Sigmoid colon (tissue), 7 donors: ENCODE measurements at places on chromosomes 4 and X. TPM values are rescaled to one million over a fixed set of nuclear protein-coding genes. Genes with fewer than 3 reads are reported as not detected.

DNA sequence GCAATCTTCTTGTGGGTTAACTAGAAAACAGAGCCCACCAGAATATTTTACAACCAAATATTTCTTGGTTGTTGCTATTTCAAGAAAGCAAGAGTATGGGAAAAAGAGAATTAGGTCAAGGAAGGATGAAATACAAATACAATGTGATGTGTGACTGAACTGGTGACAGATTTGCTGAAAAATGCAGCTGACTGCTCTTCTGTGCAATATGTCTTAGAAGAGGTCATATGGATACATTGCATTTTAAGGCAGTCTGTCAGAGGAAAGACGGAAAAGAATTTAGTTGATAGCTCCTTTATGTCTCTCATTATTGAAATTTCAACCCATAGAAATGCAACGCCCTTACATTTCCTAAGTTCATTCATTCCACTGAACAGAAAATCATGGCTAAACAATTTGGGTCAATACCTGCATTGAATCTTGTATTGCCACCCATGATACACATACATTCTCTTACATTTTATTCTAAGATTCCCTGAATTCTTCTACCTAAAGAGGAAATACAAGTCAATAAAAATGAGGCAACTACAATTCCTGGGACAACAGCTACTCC is 423.1 kb downstream of the ADAM29 start:
- DNase-seq, result no peak

SHROOM4 gene
- 4.8 TPM for total RNA-seq

GRCh38 chr4:171929477-171929876 is 116.3 kb downstream of the GALNTL6 start:
- no peak for DNase-seq

DNA sequence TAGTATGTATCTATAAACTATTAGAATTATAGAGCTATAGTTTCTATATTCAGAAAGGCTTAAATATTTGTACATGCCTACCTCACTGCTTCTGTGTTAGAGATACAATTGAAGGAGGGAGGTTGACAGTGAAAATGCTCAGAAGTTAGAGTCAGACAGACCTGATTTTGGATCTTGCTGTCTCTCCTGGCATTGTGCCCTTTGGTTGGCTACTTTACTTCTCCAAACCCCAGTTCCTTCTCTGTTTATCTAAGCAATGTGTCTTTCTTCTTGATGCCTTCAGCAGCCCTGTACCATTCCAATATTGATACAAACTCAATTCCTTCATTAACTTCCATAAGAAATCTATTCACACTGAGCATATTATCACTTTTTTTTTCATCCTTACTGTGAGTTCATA is 28.7 kb downstream of the CCNG2 start:
- DNase-seq, result no peak

- no peak for DNase-seq
Measured at GRCh38 chr4:139816856-139817255, 151.2 kb downstream of the MGST2 start.

DNA sequence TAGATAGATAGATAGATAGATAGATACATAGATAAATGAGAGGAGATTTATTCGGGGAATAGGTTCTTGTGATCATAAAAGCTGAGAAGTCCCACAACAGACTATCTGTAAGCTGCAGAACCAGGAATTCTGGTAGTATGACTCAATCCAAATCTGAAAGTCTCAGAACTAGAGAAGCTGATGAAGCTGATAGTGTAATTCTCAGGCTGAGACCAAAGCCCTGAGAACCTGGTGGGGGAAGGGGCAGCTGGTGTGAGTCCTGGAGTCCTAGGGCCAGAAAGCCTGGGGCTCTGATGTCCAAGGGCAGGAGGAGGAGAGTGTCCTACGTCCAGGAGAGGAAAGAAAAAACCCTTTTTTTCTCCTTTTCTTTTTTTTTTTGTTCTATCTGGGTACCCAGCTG is 8.0 kb upstream of the BANK1 start:
- DNase-seq, result no peak

GRCh38 chr4:105569057-105569865 is 16.8 kb downstream of the ARHGEF38 start:
- no peak for DNase-seq

CYSLTR1 gene
- total RNA-seq, result 1.2 TPM

GRCh38 chr4:169315530-169316343 is 45.0 kb upstream of the SH3RF1 start:
- no peak for DNase-seq

IGSF1 gene
- 1.4 TPM for total RNA-seq

MAGEE1 gene
- 2.1 TPM for total RNA-seq

DNA sequence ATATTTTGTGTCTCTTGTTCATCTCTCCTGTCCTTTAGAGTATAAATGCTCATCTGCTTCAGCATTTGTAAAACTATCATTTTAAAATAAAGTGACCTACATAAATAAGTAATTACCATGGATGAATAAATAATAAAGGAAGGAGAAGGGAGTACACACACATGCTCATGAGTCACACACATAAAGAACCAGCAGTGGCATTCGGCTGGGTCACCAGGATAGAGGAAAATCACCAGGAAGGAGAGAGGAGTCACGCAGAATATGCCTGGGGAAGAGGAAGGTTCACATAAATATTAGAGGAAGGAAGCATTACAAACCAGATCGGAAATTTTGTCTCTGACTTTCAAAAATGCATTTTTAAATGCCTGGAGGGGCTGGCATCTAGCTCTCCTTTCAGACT is 38.5 kb upstream of the MED14 start:
- no peak for DNase-seq

GRCh38 chrX:38804432-38804681 is 3.1 kb downstream of the MID1IP1 start:
- DNase-seq, result no peak

CFP gene
- total RNA-seq, result 11.8 TPM

GRCh38 chrX:107445146-107445545 is 4.3 kb upstream of the FRMPD3 start:
- no peak for DNase-seq

DNA sequence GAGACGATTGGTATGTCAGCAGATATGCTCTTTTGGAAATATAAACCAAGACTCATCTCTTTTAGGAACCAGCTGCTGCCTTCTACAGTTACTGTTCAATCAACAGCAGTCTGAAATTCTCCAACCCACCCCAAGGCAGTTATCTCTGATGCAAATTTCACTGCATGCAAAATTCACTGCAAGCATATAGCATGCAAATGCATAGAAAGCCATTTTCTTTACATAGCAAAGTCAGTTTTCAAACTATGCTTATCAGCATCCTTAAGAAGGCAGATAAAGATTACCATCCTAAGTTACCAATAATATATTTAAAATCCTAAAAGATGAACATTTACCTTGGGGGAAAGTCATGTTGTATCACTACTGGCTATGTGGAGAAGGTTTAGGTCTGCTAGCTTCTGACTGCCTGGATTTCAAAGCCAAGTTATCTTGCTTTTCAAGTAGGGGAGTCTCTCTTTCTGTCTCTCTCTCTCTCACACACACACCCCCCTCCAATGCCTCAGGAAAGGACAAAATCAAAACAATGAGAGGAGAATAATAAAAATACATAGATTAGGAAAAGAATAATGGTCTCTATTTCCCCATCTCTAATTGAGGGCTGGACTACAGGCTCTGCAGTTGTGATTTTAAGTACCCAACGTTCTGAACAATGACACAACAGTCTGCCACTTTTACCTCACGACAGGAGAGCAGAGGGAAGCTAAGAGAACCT is 1.5 kb downstream of the NMU start:
- DNase-seq, result no peak

NAP1L2 gene
- total RNA-seq, result 7.5 TPM

GRCh38 chr4:14383652-14384051 is 618.6 kb upstream of the CPEB2 start:
- no peak for DNase-seq

DNA sequence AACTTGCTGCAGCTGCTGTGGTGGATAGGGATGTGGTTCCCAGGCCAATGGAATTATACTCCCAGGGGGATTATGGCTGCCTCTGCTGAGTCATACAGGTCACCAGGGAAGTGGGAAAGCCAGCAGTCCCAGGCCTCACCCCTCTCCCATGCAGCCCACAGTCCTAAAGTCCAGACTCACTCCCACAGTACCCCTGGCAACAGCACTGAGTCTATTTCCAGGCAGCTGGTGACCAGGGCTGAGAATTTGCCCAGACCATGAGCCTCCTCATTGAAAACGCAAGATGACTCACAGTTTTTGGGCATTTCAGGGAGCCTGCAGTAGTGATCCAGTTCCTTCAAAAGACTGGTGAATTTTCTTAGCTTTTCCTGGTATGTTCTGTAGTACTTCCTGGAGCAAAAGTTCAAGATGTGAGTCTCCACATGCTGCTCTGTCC is 137.6 kb downstream of the NPNT start:
- no peak for DNase-seq

DNA sequence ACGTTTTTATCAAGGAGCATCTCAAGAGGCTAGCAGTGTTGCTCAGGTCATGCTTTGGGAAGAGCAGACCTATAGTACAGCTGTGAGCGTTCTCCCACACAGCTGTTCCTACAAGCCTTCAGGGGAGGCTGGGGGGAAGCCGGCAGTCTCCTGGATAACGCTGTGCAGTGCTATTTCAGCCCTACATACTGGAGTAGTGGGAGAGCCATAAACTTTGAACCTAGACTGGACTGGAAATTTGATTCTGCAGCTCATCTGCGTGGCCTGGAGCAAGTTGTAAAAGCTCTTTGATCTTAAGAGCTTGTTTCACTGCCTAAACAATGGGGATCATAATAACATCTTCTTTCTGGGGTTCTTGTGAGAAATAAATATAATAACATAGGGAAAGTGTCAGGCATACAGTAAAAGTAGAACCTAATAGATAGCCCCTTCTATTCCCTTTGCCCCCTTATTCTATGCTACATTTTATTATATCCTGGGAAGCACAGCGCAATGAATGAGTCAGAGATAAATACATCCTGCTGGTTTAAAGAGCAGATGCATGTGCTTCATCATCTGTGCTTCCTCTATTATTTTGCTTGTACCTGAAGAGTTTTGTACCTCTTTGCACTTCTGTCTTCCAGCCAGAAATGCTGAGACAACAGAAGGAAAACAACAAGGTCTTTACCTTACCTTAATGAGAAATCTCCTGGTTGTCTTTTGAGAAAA is 14.7 kb upstream of the AMBN start:
- DNase-seq, result no peak

GAGE13 gene
- total RNA-seq, result not detected

ZCCHC4 gene
- 21.8 TPM for total RNA-seq

GRCh38 chr4:184028561-184029374 is 123.7 kb downstream of the STOX2 start:
- no peak for DNase-seq

- DNase-seq, result no peak
Measured at GRCh38 chr4:151158979-151159378, 59.6 kb downstream of the RPS3A start.

GRCh38 chrX:48703642-48704481 is 7.3 kb downstream of the SUV39H1 start:
- DNase-seq, result no peak

- no peak for DNase-seq
Measured at GRCh38 chr4:170420255-170420693, 330.5 kb upstream of the AADAT start.

GRCh38 chr4:173934933-173935620 is 348.4 kb downstream of the FBXO8 start:
- DNase-seq, result no peak

DNA sequence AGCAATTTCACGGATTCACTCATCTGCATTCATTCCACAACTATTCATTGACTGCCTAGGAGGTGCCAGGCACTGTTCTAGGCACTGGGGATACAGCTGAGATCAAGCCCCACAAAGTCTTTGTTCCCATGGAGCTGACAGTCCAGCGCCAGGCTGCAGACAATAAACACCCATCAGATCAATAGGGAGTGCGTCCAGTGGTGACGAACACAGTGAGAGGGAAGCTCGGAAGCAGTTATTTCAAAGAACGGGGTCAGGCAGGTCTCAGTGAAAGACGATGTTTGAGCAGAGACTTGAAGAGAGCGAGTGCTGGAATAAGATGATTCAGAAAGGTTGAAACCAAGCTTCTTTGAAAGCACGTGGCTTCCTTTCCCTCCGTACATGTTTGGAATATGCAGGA is 167.2 kb downstream of the EVC2 start:
- no peak for DNase-seq

DNA sequence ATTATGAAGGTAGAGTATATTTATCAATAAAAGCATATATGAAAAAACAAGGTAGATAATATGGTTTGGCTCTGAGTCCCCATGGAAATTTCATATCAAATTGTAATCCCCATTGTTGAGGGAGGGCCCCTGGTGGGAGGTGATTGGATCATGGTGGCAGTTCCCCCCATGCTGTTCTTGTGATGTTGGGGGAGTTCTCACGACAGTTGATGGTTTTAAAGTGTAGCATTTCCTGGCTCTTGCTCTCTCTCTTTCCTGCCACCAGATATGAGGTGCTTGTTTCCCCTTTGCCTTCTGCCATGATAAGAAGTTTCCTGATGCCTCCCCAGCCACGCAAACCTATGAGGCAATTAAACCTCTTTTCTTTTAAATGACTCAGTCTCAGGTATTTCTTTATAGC is 260.4 kb downstream of the PPARGC1A start:
- DNase-seq, result no peak

DNA sequence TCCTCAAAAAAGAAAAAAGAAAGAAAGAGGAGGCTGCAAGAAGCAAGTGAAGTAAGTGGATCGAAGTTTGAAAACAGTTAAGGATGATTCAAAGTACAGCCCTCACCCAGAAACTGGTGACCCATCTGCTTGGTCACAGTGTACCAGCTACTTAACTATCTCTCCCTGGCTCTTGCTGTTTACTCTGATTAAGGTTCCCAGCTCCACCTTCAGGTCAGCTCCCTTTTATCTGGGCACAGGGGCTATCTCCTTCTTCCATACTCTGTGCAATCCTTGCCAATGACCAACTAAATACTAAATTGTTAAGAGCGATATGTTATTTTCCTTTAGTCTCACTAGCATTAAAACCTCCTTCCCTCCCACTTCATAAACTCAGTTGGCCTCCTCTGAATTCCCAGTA is 81.5 kb upstream of the SMIM10 start:
- DNase-seq, result no peak

GRCh38 chr4:176150356-176150682 is 45.1 kb downstream of the SPATA4 start:
- DNase-seq, result no peak

RTL9 gene
- total RNA-seq, result not detected

DNA sequence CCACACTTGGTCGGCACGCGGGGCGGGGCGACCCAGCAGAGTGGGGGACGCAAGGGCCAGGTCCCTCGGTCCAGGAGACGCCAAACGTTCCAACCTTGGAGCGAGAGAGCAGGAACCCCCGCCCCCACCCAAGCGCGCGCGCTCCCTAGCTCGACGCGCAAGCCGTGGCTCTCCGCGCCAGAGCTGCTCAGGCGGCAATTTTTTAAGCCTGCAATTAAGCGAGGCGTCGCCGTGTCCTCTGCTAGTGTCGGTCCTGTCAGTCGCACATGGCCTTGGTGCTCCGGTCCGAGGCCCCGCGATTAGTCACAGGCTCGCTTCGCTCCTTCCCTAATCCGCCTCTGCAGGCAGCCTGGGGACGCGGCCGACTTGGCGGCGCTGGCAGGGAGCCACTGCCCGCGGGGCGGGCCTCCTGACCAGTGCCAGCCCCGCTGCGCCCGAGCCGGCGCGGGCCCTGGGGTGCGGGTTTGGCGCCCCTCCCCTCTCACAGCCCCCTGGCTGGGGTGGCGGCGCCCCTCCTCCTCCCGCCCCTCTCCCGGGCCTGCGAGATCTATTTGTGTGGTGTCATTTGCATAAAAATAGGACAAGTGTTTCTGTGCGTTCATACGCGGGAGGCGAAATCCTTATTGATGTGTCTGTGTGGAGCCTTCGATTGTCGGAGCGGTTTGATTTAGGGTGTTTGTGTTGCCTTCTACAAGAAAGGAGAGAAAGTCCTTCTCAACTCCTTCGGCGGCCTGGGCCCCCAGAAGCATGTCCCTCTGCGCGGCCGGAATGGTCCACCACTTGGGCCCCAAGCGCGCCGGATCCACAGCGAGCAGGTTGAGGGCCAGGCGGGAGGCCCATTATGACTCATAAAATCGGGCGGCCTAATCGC is 9.8 kb upstream of the BCOR start:
- DNase-seq, result peak; percentile 82
